ENCODE measurements at places on chromosomes 3 and 15. TPM values are rescaled to one million over a fixed set of nuclear protein-coding genes. Genes with fewer than 3 reads are reported as not detected.

DNA sequence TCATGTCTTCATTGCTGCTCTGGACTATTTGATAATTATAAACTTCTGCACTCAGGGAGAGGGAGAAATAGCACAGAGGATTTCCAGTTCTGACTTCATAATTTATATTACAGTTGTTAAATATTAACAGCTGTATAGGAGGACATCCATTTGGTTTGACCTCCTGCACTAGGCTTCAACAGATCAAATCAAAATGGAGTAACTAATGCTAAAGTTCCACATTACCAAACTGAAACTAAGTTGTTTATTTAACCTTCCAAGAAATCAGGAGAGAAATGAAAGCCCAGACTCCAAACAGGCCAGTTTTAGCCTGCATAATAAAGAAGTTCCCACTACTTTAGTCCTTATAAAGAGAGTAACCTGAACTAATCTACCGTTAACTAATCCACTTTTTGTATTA is 4.6 kb downstream of the PLSCR2 start:
- no peak for DNase-seq

DNA sequence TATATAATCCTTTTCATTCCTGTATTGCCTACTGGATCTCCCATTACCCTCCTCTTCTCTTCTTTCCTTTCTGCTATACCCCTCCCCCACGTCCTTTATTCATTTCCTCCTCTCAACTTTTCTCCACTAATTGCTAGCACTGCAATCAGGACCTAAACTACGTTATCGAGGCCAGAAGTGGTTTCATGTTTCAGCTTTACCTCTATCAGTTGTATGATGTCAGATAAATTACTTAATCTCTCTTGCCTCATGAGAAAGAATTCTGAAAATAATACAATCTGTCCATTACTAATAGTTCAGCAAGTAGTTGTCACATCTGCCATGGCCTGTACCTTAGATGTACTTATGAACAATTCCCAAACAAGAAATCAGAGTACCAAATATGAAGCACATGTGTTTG is 10.6 kb downstream of the POPDC2 start:
- DNase-seq, result no peak

GRCh38 chr3:47573190-47574172 is 5.2 kb downstream of the CSPG5 start:
- no peak for DNase-seq

RBP2 gene
- not detected for total RNA-seq

GRCh38 chr3:63779227-63779626 is 39.9 kb upstream of the C3orf49 start:
- DNase-seq, result no peak

HIGD2B gene
- not detected for total RNA-seq

DNA sequence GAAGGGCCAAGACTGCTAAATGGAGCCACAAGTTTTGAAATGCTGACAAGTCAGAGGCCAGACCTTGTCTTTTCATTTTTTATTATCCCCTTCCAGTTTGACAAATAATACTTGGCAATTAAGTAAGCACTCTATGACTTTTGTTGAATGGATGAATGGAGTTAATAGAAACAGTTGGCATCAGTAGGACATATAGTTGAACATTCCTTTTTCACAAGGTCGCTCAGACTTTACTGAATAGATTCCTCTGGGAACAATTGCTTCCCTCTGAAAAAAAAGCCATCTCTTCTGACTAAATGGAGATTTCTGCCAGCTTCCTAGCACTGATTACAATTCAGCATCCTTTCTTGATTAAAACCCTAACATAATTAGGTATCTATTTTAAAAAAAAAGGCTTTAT is 53.2 kb downstream of the TRA2B start:
- no peak for DNase-seq

- no peak for DNase-seq
Measured at GRCh38 chr3:154678041-154678654, 248.2 kb upstream of the GPR149 start.

DNA sequence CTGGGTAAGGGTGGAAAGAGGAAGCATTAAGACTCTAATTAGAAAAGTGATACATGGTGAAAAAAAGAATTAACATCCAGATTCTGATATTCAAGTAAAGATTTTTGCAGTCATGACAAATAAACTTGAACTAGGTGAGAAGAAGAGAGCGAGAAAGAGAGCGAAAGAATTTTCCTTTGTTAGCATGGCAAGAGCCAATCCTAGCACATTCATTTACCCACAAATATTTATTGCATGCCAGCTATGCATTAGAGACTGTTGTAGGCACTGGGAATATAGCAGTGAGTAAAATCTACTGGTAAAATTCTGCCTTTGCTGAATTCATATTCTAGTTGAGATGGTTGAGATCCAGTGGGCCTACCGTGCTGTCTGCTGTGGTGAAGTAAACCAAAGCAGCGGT is 177.9 kb upstream of the DPH6 start:
- no peak for DNase-seq

LDHAL6B gene
- total RNA-seq, result not detected

ZNF80 gene
- not detected for total RNA-seq

- no peak for DNase-seq
Measured at GRCh38 chr15:63849906-63850305, 16.2 kb upstream of the HERC1 start.

DNA sequence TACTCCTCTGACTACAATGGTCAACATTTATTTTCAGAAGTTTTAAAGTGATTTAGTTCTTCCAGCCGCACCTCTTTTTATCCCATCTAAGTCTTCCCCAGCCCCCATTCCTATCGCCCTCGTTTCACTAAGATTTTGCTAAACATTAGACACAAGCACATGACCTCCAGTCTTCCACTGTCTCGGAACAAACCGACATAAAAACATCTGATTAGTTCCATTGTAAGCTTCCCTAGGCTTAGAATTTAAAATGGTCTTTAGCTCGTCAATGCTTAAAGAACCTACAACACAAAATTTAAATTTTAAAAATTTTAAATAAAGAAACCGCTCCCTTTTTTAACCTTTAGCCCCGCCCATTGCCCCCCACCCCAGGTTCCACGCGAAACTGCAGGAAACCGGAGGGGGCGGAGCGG is 284 bp upstream of the TSC22D2 start:
- DNase-seq, result peak; percentile 78

CAMP gene
- total RNA-seq, result not detected

GOLGA8J gene
- total RNA-seq, result not detected

NMNAT3 gene
- total RNA-seq, result 1.1 TPM

DNA sequence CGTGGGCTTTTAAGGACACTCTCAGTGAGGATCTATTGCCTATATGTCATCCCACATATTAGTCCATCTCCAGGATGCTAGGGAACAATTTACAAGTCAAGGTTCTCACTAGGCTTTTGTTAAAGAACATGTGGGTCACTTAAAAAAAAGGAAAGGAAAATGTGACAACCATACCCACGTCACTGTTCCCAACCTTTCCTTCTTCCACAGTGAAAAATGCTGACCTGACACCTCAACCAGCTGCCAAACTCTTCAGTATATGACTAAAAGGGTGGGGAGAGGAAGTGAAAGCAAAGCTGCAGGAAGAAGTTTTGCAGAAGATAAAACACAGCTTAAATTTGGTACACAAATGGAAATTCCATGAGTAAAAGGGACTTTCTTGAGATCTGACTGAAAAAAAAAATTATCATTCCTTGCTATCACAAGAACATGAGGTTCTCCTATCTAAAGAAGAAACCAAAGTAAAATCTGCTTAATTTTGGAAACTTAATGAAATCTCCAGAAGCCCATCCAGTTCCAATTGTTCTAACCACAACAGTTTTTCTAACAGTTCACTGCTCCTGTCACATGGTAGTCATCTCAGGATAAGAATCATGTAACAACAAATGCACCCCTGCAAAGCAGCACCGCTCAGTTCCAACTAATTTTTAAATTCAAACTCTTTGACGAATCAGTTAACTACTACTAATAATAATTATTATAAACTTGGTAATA is 117.0 kb upstream of the TSPAN3 start:
- peak; percentile 97 for DNase-seq

DNA sequence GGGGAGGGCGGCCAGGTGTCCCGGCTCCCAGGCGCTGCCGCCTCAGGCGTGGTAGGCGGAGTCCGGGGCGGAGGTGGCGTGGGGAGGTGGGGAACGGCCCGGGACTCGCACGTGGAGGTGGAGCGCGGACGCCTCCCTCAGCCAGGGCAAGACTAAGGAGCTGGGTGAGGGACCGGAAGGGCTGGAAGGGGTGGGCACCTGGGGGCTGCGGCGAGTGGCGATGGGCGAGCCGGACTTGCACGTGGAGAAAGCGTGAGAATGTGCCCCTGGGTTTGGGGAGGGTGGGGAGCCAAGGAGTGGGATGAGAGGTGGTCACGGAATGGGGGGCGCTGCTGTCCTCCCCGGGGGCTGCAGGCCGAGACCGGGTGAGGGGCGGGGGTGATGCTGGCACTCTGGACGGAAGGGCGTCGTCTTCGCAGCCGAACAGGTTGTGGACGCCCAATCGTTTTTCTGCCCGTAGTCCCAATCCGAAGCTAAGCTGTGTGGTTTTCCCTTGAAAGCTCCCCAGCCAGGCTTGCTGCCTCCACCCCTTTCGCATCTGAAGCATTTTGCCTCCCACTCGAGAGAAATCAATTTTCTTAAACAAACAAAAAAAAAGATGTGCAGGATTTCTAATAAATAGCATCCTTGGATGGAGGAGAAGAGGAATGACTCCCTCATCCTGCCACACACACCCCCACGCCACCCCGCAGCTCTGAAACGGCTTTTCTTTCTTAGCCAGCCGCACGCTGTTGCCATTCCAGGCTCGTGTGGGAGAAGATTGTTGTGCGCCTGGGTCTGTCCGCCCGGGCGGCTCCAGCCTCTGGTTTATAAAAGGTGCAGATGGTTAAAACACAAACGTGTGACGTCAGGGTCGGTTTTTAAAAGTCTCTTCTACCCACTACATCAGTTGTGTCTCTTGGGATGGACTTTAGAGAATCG is 62.5 kb upstream of the ANKRD28 start:
- DNase-seq, result peak; percentile 35

- no peak for DNase-seq
Measured at GRCh38 chr3:10927551-10927950, 65.0 kb upstream of the SLC6A1 start.

DNA sequence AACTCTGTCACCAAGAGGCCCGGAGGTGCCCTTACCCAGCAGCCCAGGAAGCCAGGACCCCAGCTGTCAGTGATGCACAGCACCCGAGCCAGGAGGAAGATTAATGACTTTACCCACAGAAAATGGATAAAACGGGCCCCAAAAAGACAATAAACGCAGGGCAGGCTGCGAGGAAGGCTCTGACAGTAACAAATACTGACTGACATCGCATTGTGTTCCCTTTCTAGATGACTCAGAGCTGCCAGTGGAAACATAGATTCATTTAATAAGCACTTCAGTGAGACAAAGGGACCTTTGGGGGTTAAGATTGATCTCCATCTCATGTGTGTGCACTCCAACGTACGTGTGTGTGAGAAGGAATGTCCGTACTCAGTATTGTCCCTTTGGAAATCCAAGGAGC is 225.3 kb upstream of the PPP2R3A start:
- no peak for DNase-seq

DNA sequence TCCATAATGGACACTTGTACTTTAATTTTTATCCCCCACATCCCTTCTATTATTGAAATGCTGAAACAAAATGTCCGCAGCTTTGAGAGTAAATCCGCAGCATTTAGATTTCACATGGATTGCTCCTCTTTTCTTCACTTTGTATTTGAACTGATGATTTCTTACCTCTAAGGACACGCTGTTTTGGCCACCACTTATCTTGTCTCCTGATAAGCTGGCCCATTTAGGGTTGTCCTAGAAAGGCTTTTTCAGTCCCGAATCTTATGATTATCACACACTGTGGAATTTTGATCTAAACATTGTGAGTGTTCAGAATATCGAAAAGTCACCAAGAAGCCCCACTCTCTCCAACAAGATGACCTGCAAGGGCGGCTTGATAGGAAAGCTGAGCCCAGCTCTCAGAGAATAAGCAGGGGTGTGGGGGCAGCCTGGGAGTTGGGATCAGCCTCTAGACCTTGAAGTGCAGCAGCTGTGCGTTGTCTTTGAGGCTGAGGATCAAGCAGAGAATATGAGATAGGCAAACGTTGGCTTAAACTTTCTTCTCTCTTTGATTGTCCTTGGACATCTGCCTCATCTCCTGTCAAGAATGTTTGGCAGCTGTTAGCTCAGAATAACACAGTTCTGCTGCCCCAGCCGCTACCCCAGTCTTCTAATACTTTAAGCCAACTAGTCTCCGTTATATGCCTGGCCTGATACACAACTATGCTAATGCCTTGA is 399.7 kb upstream of the NR2F2 start:
- no peak for DNase-seq

LRRN1 gene
- not detected for total RNA-seq

TUSC7 gene
- not detected for total RNA-seq
